ENCODE measurements at places on chromosomes 12 and 14. TPM values are rescaled to one million over a fixed set of nuclear protein-coding genes. Genes with fewer than 3 reads are reported as not detected.
A peak's percentile ranks its signal among the peaks of the same experiment; 100 is the strongest.

KIF5A gene
- 5.4 TPM for polyA plus RNA-seq

- H3K4me3 ChIP-seq, result no peak overlapping the region
- H3K4me1 ChIP-seq, result no peaks in the 10 kb centered on the region
- H3K27me3 ChIP-seq, result no peaks in the 10 kb centered on the region
- no peak overlapping the region for H3K27ac ChIP-seq
Measured at GRCh38 chr12:19138551-19138950, 9.0 kb downstream of the PLEKHA5 start.

DNA sequence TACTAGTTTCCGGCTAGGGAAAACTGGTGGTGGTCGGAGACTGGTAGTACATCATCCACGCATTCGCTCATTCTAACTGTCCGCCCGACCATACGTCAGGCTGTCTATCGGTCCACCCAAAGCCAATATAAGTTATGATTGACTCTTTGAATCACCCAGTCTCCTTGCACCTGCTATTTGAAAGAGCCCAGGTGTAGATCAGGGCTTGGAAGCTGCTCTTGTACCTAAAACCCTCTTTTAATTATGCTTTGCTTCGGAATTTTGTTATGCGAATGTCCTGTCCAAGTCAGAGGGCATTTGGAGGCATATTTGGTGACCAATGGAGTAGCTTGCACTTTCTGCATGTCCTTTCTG, 5.7 kb upstream of the NKX2-1 start:
- DNase-seq, result no peak
- H3K27me3 ChIP-seq, result peaks cover 87% of the 10 kb centered on the region
- H3K36me3 ChIP-seq, result no peaks in the 10 kb centered on the region
- H3K27ac ChIP-seq, result no peak overlapping the region

- no peak overlapping the region for H3K4me3 ChIP-seq
- H3K36me3 ChIP-seq, result no peaks in the 10 kb centered on the region
- no peaks in the 10 kb centered on the region for H3K27me3 ChIP-seq
- H3K4me1 ChIP-seq, result no peaks in the 10 kb centered on the region
Measured at GRCh38 chr14:22472935-22473854, 115.8 kb downstream of the DAD1 start.

DNA sequence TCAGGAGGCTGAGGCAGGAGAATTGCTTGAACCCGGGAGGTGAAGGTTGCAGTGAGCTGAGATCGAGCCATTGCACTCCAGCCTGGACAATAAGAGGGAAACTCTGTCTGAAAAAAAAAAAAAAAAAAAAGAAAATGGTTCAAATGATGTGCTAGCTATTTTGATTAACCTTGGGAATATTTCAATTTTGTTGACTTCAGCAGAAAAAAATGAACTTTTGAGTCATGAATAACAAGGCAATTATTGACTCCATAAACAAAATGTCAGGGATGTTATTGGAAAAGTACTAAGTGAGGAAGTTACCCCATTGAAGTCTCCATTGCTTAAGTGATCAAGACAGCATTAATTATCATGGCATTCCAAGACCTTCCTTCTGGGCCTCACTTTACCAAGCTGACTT, 10.6 kb upstream of the PKP2 start:
- DNase-seq, result no peak
- H3K4me1 ChIP-seq, result no peaks in the 10 kb centered on the region
- H3K36me3 ChIP-seq, result no peaks in the 10 kb centered on the region

GRCh38 chr12:103742349-103742932, 98.6 kb downstream of the NT5DC3 start:
- H3K27me3 ChIP-seq, result no peaks in the 10 kb centered on the region
- H3K4me1 ChIP-seq, result no peaks in the 10 kb centered on the region
- H3K27ac ChIP-seq, result no peak overlapping the region

ABCC9 gene
- 19.2 TPM for polyA plus RNA-seq

FOXA1 gene
- 39.5 TPM for polyA plus RNA-seq

DNA sequence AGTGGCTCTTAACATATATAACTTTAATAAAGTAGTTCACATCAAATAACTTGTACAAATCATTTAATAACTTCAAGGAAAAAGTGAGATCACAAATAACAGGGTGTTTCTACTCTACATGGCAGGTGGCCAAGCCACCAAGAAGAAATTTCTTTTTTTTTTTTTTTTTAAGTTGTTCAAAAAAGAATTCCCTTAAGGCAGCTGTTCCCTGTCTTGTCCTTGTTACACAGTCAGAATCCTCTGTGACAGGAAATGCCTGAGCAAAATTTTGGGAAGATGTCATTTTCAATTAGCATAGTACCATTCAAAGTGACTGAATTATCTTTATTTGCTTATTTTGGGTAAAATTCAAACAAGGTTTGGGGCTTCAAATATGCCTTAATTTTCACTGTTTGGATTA, 79.4 kb downstream of the LIN7A start:
- DNase-seq, result no peak
- no peaks in the 10 kb centered on the region for H3K36me3 ChIP-seq
- H3K4me1 ChIP-seq, result peaks cover 4% of the 10 kb centered on the region
- no peak overlapping the region for H3K4me3 ChIP-seq

DNA sequence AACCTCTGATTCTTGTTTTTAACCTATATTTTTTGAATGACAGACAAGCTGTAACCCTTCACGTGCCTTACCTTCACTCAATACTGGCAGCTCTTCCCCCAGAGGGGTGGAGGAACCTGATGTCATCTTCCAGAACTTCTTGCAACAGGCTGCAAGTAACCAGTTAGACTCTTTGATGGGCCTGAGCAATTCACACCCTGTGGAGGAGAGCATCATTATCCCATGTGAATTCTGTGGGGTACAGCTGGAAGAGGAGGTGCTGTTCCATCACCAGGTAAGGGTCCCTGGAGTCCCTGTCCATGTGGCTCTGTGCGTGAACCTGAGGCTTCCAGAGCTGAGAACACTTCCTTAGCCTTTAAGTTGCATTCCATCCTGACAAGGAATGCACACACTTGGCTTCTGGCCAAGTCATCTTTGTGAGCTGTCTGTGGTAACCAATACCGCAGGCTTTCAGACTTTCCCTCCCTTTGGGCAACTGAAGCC, 22.7 kb downstream of the TRAFD1 start:
- H3K27me3 ChIP-seq, result no peaks in the 10 kb centered on the region
- H3K4me3 ChIP-seq, result no peak overlapping the region
- H3K36me3 ChIP-seq, result peaks cover 11% of the 10 kb centered on the region
- DNase-seq, result no peak
- no peak overlapping the region for H3K27ac ChIP-seq

- no peaks in the 10 kb centered on the region for H3K4me1 ChIP-seq
- no peak overlapping the region for H3K4me3 ChIP-seq
- no peak overlapping the region for H3K27ac ChIP-seq
Measured at GRCh38 chr14:99266181-99267178, 5.5 kb downstream of the BCL11B start.

C12orf60 gene
- polyA plus RNA-seq, result 2.7 TPM

DNA sequence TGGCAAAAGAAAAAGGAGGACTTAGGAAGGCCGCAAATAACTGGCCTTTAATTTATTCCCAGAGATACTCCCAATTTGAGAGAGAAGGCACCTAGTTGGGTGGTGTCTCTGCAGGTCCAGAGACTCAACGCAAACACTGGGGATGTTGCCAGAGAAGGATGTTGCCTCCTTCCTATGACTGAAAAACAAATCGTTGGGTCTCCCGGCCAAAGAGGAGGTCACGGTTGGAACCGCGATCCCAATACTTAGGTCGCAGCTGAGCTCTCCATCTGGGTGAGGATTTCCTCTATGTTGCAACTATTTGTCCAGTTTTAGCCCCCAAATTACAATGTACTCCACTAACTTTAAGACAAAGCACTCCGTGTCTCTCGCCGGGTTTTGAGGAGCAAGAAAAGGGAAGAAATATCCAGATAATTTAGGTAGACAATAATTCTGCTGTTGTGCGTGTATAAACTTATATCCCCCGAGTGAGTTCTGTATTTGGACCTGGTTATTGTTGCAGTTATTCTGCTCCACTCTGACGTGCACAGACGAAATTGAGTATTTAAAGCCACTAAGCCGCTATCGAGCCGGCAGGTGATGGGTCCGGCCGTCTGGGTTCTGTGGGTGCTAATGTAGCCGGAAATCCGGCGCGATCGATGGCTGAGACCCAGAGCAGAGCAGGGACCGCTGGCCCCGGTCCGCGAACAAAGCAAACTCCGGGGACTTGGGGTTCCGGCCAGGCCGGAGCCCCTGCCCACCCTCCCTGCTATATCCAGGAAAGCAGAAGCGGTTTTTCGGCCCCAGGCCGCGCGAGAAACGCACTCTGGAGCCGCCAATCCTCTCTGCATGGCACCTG, 5.7 kb downstream of the HOXC12 start:
- DNase-seq, result no peak
- no peaks in the 10 kb centered on the region for H3K4me1 ChIP-seq
- no peak overlapping the region for H3K4me3 ChIP-seq
- no peak overlapping the region for H3K27ac ChIP-seq
- no peaks in the 10 kb centered on the region for H3K36me3 ChIP-seq
- peaks cover 100% of the 10 kb centered on the region for H3K27me3 ChIP-seq

DNA sequence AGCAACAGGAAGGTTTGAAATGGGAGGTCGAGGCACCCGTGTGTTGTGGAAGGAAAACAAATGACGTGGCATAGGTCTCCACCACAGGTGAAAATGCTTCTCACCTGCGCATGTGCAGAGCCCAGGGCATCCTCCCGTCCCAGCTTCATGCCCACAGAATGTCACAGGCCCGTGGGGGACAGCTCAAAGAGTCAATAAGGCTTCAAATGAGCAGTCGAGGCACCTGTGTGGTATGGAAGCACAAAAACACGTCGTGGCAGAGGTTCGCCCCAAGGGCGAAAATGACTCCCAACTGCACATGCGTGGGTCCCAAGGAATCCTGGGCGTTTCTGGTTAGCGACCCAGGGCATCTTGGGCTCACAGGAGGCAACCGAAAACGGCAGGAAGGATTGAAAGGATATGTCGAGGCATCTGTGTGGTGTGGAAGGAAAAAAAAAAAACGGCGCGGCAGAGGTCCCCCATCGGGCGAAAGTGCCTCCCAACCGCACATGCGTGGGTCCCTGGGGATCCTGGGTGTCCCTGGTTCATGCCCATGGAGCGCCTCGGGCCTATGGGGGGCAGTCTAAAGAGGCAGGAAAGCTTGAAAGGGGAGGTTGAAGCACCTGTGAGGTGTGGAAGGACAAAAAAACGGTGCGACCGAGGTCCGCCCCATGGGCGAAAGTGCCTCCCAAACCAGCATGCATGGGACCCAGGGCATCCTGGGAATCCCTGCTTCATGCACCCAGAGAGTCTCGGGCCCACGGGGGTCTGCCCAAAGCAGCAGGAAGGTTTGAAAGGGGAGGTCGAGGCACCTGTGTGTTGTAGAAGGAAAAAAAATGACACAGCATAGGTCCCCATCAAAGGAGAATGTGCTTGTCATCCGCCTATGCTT, 578.5 kb downstream of the ALG10 start:
- H3K27ac ChIP-seq, result no peak overlapping the region
- no peaks in the 10 kb centered on the region for H3K4me1 ChIP-seq
- H3K4me3 ChIP-seq, result no peak overlapping the region
- no peaks in the 10 kb centered on the region for H3K36me3 ChIP-seq
- no peaks in the 10 kb centered on the region for H3K27me3 ChIP-seq
- no peak for DNase-seq

- peak; percentile 34 for DNase-seq
- no peaks in the 10 kb centered on the region for H3K4me1 ChIP-seq
- H3K27me3 ChIP-seq, result no peaks in the 10 kb centered on the region
Measured at GRCh38 chr14:81192594-81192993, 28.2 kb downstream of the GTF2A1 start.

GRCh38 chr14:47539031-47539461, 136.4 kb downstream of the MDGA2 start:
- H3K27me3 ChIP-seq, result no peaks in the 10 kb centered on the region
- no peak overlapping the region for H3K27ac ChIP-seq
- H3K4me1 ChIP-seq, result no peaks in the 10 kb centered on the region

GRCh38 chr14:45793081-45793480, 540.1 kb upstream of the MIS18BP1 start:
- no peak for DNase-seq
- no peaks in the 10 kb centered on the region for H3K4me1 ChIP-seq
- no peak overlapping the region for H3K4me3 ChIP-seq
- H3K36me3 ChIP-seq, result no peaks in the 10 kb centered on the region

DNA sequence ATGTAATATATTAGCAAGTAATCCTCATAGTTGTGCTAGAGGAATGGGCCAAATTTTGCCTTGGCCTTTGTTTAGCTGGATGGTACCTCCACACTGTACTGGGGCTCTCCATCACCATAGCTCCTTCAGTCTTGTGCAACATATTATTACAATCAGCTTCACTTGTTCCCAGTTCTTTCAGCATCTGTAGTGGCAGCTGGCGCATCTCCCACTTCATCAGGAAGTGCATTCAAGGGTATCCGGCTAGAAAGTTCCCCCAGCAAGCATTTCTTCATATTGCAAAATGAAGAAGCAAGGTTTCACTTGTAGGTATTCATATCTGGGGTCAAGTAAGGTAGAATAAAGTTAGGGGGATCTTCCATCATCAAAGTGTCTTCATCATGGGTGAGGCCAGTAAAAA, 123.7 kb downstream of the IGF1 start:
- no peaks in the 10 kb centered on the region for H3K27me3 ChIP-seq
- H3K4me1 ChIP-seq, result no peaks in the 10 kb centered on the region
- H3K36me3 ChIP-seq, result no peaks in the 10 kb centered on the region
- H3K27ac ChIP-seq, result no peak overlapping the region

PA2G4 gene
- polyA plus RNA-seq, result 151 TPM

HRK gene
- 0.06 TPM for polyA plus RNA-seq

NELL2 gene
- 25.2 TPM for polyA plus RNA-seq

DNA sequence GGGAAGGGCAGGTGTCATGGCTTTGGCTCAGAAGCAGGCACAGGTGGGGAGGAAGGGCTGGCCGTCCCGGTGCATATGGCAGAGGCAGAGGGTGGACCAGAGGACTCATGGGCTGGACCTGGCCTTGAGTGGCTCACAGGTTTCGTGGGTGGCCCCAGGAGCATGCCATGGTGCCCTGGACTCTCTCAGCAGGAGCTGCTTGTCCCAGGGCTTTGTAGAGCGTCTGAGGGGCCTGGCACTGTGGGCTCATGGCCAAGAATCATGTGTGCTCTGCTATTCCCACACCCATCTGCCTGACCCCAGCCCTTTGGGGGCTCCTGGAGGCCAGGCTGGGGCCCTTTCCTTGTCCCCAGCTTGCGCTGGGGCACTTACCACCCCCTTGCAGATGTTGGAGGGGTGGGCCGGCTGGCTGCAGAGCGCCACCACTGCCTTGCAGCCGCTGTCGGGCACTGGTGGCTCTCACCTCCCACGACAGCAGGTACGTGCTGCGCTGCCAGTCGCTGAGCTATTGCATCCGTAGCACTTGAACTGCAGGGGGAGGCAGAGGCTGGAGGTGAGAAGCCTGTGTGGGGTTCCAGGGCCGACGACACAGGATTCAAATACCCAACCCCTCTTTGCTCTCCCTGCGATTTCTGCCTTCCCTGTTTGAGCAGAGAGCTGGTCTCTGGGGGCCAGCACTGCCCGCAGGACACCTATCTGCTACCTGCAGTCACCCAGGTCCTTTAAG, 187.4 kb upstream of the PRMT8 start:
- H3K4me1 ChIP-seq, result peaks cover 11% of the 10 kb centered on the region
- no peak for DNase-seq
- H3K27me3 ChIP-seq, result peaks cover 44% of the 10 kb centered on the region
- H3K27ac ChIP-seq, result no peak overlapping the region

All from left lung (tissue), 14 donors.